ENCODE measurements at places on chromosomes 2 and 18.
A peak's percentile ranks its signal among the peaks of the same experiment; 100 is the strongest.

- peak; percentile 60 for DNase-seq
These were observed 222.1 kb upstream of the SPRED2 start for GRCh38 chr2:65654496-65654895.

- DNase-seq = no peak
These were observed 32.3 kb upstream of the ITSN2 start for GRCh38 chr2:24392542-24393059.

DNA sequence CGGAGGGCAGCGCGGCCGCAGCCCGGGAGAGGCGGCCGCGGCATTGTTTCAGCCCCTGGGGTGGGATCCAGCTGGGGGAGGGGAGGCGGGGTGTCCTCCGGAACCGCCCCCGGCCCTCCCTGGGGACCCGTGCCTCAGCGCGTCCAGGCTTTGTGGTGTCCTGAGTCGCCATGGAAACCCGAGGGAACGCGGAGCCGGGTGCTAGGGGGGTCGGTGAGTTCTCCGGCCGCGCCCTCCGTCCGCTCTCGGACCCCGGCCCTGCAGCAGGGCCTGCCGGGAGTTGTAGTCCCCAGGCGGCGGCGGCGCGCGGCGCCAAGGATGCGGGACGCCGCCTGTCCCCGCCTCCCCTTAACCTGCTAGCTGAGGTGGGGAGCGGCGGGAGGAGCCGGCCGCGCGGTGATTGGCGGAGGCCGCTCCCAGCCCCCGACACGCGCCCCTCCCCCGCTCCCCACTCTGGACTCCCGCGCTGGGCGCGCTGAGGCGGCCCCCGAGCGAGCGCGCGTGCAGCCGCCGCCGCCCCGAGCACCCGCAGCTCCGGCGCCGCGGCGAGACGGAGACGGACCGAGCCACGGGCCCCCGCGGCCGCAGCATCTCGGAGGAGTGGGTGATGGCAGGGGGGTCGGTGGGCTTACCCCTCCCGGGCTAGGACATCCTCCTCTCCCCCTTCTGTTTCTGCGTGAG lies at the start of gene DPYSL5:
TSS of gene DPYSL5 (plus strand) at position 478 of the 681 bp plus-strand sequence. CDS start 50,368 bp downstream, outside the sequence.
- DNase-seq = peak; percentile 97

GRCh38 chr2:101697124-101698013 lies at the start of gene MAP4K4:
Gene MAP4K4, plus strand, starts transcription at chr2:101697707. Its CDS starts 374 bp downstream, at chr2:101698081.
- DNase-seq = peak; percentile 88

- no peak for DNase-seq
These were observed 111.9 kb downstream of the NCK2 start for GRCh38 chr2:105856581-105856980.

GRCh38 chr2:14423145-14423906 lies 209.2 kb upstream of the LRATD1 start:
- no peak for DNase-seq

DNA sequence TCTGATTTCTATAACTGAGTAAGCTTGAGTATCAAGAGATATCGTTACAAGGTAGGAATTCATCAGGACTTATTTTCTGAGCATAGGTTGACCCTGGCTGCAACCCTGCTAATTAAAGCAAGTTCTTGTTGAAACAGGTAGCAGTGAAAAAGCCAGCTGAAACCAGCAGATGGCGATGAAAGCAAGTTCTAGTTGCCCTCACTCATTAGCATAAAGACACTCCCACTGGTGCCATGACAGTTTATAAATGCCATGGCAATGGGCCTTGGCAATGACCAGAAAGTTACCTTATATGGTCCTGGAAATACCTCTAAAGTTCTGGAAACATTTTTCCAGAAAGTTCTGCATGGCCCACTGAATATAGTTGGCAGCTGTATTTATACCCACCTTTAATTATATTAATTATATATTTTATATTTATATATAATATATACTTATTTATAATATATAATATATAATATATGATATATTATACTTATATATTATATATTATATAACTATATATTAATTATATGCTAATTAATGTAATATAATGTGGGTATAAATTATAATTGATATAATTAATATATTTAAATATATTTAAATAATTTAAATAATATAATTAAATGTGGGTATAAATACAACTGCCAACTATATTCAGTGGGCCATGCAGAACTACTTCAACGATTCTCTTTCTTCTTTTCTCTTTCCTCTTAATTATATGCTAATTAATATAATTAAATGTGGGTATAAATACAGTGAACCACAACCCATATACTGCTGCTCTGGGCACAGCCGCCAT lies 188.0 kb downstream of the CDH7 start:
- peak; percentile 22 for DNase-seq

DNA sequence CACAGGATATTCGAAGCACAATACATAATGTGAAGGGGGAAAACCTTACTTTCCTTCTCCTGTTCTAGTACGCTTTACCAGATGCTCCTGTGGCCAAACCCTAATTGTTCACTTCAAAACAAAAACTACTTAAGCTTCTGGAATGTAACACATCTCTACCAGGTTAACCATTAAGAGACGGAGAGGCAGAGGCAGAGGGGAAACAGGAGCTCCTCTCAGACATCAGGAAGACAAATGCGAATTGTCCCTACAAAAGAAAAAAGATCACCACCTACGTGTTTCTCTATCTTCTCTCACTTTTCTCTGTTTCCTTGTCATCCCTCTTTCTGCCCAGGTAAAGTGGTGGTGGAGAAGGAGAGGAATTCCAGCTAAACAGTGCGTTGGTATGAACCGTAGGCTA lies 266.8 kb downstream of the NRXN1 start:
- DNase-seq = no peak

- DNase-seq = no peak
These were observed 99.1 kb upstream of the ZNF397 start for GRCh38 chr18:35141567-35142274.

DNA sequence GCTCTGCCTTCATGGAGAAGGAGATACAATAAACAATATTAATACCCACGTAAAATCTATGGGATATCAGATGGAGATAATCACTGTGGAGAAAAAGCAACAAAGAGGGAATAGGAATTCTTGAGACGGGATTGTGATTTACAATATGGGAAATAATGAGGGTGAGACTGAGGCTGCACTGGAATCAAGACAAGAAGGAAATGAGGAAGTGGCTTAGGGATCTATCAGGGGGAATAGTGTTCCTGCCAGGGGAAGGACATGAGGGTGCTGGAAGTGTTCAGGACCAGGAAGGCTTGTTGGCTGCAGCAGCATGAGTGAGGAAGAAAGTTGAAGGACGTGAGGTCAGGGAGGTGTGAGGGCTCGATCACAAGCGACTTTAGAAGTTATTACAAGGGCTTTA lies 182.4 kb downstream of the DYSF start:
- DNase-seq = no peak

- no peak for DNase-seq
These were observed 385.4 kb upstream of the NXPH2 start for GRCh38 chr2:139165601-139166000.

- peak; percentile 68 for DNase-seq
These were observed 871 bp upstream of the ALS2 start for GRCh38 chr2:201781557-201782051.

- no peak for DNase-seq
These were observed 273.2 kb downstream of the BCL11A start for GRCh38 chr2:60280238-60280637.

DNA sequence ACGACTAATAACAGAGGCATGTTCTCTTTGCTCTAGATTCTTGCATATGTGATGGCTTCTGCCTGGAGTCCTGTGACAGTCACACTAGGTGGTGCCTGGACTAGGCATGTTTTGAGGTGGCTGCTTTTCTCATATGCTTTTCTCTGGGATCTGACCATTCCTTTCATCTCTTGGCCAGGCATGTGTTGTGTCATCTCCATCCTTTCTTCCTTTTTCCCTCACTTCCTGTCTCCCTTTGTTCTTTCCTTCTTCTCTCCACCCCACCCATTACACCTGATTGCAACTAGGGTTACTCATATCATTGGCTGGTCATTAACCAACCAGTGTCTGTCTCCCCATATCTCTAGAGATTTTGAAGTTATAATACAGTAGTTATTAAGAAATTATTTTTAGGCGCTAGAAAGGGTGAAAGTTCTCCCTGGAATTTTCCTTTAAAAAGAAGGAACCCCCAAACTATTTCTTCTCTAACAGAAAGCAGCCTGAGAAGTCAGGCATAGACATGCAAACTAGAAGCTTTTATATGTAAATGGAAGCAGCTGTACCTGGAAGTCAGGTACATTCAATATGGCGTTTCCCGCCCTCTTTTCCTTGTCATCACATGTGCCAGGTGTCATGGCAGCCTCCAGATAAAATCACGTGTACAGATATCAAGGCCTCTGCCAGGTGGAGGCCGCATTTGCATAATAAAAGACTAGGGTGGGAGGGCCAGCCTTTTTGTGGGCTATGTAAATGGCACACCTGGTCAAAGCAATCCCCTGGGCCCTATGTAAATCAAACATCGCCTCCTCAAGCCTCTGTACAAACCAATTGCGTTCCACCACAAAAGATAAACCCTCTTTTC lies 220.4 kb upstream of the MEX3C start:
- DNase-seq = no peak

GRCh38 chr2:113032737-113033136 lies 19.9 kb downstream of the IL36B start:
- DNase-seq = no peak

DNA sequence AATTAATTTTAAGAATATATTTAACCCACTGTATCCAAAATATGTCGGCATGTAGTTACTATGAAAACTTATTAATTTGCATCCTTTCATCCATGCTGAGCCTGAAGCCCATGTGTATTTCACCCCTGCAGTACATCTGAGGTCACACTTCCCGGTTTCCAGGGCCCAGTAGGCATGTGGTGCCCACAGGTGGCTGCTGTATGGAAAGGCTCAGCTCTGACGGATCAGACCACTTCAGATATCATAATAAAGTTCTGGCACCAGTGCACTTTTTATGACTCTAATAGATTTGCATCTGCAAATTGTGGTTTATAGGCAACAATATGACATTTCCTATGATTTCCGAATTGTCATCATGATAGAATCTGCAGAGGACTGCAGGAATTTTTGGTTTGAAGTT lies 22.5 kb downstream of the SH3RF3 start:
- DNase-seq = no peak

DNA sequence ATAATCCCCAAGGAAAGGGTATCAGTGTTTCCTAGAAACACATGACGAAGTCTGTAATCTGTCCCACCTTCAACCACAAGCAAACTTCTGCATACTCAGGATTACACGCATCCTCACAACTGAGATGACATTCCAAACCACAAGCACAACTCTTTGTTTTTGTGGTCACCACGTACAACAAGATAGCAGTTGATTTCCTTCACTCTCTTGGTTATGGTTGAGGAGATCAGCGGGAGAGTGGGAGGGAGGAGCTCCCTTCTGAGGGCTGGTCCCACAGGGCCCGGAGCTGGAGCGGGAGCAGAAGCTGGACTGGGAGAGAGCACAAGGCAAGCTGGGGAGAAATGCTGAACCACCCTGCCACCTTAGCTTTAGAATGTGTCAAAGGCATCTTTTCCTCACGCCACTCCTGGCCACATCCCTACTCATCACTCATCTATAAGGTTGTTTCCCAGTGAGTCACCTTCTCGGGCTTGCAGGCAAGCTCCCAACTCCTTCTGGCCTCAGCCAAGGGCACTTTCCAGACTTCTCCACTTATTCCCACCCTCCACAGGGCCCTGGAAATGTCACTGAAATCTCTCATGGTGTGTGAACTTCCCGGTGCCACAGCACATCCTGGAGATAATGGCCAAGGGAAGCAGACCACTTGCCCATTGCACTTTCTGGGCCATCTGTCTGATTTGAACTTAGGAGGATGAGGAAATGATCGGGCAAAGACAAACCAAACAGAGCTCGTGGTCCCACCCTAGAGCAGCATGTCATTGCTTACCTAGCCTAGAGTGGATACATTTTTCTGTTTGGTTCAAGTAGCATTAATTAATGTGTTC lies 98.9 kb upstream of the LGALSL start:
- DNase-seq = no peak

Data from NCI-H1417 (cell line).